Aorta (tissue), 5 donors: ENCODE measurements at places on chromosomes 3 and 15. TPM values are rescaled to one million over a fixed set of nuclear protein-coding genes. Genes with fewer than 3 reads are reported as not detected.

The WDR93 gene
- total RNA-seq = not detected

The MESP2 gene
- not detected for total RNA-seq

The ZMYND10 gene
- total RNA-seq = 0.68 TPM

The GPR87 gene
- total RNA-seq = not detected

The GMNC gene
- total RNA-seq = not detected

DNA sequence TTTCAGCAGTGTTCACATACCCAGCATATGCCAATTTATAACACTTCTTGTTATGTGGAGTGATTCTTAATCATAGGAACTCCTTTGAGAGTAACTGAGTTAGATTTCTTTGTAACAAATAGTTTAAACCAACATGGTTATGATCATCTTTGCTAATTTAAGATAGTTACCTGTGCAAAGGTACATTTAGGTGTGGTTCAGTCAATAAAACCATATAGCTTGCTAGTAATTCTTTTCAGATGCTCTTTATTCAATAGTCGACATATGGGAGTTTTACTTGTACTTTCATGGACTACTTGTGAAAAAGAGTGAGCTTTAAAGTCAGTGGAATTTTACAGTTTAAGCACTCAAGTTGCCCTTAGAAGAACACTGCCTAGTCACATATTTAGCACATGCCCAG is 5.2 kb downstream of the DNAJC13 start:
- peaks cover 2% of the 10 kb centered on the region for H3K4me1 ChIP-seq
- H3K4me3 ChIP-seq = no peak overlapping the region
- no peak for DNase-seq
- H3K27ac ChIP-seq = no peak overlapping the region
- H3K27me3 ChIP-seq = no peaks in the 10 kb centered on the region

DNA sequence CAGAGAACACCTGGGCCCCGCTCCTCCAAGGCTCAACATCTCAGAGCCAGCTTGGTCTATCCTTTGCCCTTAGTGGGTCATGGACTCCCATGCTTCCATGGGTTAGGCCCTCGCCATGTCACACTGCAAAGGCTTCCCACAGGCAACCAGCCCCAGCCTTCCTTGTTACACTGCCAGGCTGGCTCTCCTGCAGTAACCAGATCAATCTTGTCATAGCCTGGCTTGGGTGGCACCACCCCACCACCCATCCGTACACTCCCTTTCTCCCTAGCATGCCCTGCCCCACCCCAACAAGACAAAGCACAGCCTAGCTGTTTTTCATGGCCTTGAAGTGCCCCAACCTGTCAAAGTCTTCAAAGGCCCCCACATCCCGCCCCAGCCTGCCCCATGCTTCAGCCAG is 30.5 kb downstream of the CA12 start:
- no peaks in the 10 kb centered on the region for H3K36me3 ChIP-seq
- H3K27me3 ChIP-seq = no peaks in the 10 kb centered on the region
- no peak overlapping the region for H3K4me3 ChIP-seq
- no peak for DNase-seq
